Vein endothelial cell (primary cell): ENCODE measurements at places on chromosomes 1 and 21. TPM values are rescaled to one million over a fixed set of nuclear protein-coding genes. Genes with fewer than 3 reads are reported as not detected.

The MYCL gene
- 2.1 and 2.9 TPM in 2 replicates for total RNA-seq

The GREM2 gene
- under 0.01 TPM in 1 of 2 replicates, not detected in the other for total RNA-seq

The STYXL2 gene
- not detected in 2 replicates for total RNA-seq

The TATDN3 gene
- 8.0 and 9.8 TPM in 2 replicates for total RNA-seq

The PPIH gene
- 28.4 and 40.8 TPM in 2 replicates for total RNA-seq

The HRNR gene
- total RNA-seq, result not detected in 2 replicates

The SH3D21 gene
- total RNA-seq, result 2.2 and 3.3 TPM in 2 replicates

The C1QTNF12 gene
- 0.33 and 0.76 TPM in 2 replicates for total RNA-seq

The ST6GALNAC3 gene
- total RNA-seq, result 30.4 and 56.6 TPM in 2 replicates

The CTSE gene
- under 0.01 TPM in 1 of 2 replicates, not detected in the other for total RNA-seq
